ENCODE measurements at places on chromosomes 2 and 18.

- DNase-seq: no peak
Observed at GRCh38 chr2:71003396-71003795, 8.7 kb upstream of the TEX261 start.

GRCh38 chr2:18551623-18552022 is 8.8 kb downstream of the RDH14 start:
- DNase-seq: no peak

DNA sequence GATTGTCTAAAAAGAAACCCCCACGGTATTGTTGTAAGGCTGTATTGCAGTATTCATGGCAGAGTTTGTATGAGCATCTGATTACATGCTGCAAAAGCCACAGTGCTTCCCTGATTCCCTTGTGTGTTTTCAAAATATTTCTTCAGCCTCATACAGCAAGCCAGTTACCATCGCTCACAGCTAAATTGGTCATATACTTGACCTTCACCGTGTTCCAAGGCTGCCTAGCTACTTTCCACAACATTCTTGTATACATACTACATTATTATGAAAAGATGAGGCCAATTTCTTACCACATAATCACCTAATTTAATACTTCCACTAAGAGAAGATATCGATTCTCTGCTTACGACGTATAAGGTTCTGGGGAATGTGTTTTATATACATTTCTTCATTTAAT is 576.3 kb upstream of the CNTNAP5 start:
- no peak for DNase-seq

- DNase-seq: no peak
Observed at GRCh38 chr2:68548396-68548795, 81.0 kb downstream of the APLF start.

DNA sequence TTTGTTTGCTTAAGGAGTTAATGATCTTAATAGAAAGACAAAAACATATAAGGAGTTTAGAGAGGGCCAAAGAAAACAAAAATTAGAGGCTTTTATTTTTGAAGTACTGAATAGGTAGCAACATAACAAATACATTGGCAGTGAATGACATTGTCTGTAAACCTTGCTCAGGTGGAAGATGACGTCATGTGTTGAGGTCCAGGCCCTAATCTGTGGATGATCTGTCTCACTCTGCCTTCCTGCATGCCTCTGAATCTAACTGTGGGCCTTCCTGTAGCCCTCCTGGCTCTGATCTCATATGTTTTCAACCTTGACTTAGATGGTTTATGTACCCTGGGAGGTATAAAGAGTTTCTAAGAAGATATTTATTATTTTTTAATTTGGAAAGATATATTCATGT is 58.1 kb upstream of the DYNAP start:
- DNase-seq: no peak

DNA sequence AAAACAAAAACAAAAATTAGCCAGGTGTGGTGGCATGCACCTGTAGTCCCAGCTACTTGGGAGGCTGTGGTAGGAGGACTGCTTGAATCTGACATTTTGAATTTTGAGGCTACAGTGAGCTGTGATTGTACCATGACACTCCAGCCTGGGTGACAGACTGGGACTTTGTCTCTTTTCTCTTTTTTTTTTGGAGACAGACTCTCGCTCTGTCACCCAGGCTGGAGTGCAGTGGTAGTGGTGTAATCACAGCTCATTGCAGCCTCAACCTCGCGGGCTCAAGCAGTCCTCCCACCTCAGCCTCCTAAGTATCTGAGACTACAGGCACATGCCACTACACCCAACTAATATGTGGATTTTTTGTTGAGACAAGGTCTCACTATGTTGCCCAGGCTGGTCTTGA is 35.6 kb downstream of the ANKRD44 start:
- DNase-seq: no peak

DNA sequence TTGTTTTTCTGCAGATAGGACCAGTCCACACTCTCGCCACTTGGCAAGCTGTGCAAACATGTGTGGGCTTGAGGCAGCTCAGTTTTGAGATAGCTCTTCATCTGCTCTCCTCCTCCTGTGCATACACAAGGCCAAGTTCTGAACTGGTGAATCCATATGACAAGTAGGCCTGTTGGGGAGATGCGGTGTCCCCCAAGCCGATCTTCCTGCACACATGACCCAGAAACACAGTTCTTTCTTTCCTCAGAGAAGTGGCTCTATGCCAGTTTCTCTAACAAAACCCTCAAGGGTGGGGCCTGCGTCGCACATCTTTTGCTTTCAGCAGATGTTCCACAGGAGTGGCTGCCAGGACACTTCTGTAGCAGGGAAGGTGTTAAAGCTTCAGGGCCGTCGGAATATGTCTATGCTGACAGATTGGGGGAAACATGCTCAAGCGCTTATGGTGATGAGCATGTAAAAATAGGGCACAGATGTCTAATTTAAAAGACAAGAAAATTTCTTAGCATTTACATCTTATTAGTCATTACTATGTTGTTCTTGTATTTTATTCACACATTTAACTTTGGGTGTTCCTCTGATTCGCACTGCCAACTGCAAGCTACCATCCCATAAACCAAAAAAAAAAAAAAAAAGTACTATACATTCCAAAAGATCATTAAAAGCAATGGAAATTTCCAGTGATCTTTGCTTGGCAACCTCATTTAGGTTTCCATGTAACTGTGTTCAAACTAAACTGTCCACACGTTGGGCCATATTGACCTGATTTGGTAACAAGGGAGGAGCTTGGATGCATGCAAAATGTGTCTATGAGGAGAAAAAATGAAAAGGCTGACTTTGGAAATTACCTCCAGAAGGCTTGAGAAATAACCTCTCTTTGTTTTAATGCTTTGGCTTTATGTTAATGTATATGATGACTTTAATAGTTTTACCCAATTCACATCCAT is 1055.5 kb upstream of the KLHL29 start:
- no peak for DNase-seq

DNA sequence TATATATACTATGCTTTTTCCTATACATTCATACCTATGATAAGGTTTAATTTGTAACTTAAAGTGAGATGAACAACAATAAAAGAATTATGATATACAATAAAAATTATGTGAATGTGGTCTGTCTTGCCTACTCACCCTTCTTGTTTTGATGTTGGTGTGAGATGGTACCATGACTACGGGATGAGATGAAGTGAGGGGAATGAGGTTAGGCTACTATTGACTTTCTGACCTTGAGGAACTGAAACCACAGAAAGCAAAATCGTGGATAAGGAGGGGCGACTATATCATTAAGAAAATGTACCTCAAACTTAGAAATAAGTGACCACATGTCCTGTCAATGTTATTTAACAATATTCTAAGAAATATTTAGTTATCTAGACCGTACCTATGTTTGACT is 103.9 kb upstream of the PPP1CB start:
- peak; percentile 61 for DNase-seq

- no peak for DNase-seq
Observed at GRCh38 chr2:153071090-153071489, 352.7 kb downstream of the ARL6IP6 start.

Data from CD14-positive monocyte (primary cell).